Thymus (tissue), 14 donors: ENCODE measurements at places on chromosomes 16 and 17. TPM values are rescaled to one million over a fixed set of nuclear protein-coding genes. Genes with fewer than 3 reads are reported as not detected.

Gene TM4SF5
- 0.14 TPM for polyA plus RNA-seq

Gene TEKT1
- polyA plus RNA-seq: 0.25 TPM

Gene C16orf74
- 6.4 TPM for polyA plus RNA-seq

Gene PHKG2
- polyA plus RNA-seq: 53.8 TPM

Gene ZPBP2
- polyA plus RNA-seq: 0.11 TPM

Gene NME4
- polyA plus RNA-seq: 34.4 TPM

Gene CARD14
- polyA plus RNA-seq: 1.7 TPM

GRCh38 chr16:80433623-80434022, 107.2 kb upstream of the DYNLRB2 start:
- DNase-seq: no peak

DNA sequence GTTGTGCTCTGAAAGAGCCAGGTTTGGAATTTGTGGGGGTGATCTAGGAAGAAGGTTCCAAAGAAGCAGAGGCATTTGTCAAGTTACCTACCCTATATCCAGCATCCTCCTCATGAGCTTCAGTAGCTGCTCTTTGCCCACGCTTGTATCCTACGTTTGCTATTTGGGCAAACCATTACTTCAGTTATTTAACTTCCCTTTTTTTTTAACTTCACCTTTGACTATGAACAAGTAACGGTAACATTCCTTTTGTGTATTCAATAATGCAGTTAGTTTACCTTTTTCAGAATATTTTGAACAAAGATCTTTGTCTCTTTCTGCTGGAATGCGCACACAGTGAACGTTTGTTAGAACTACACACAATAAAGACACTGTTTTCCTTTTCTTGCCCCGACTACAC, 41.5 kb downstream of the CYB5B start:
- DNase-seq: no peak

- no peak for DNase-seq
These were observed 38.6 kb downstream of the SYNRG start for GRCh38 chr17:37570527-37571093.

GRCh38 chr17:42034059-42034458, 14.2 kb downstream of the NKIRAS2 start:
- no peak for DNase-seq

GRCh38 chr17:41049110-41049509, 2.0 kb upstream of the KRTAP2-1 start:
- DNase-seq: no peak

GRCh38 chr17:18186627-18186982, 3.0 kb downstream of the ALKBH5 start:
- no peak for DNase-seq

GRCh38 chr17:62565817-62566216, 61.7 kb upstream of the MRC2 start:
- DNase-seq: no peak

- no peak for DNase-seq
These were observed 2.3 kb upstream of the SLC16A11 start for GRCh38 chr17:7046127-7046724.

- DNase-seq: no peak
These were observed 244.1 kb upstream of the MON1B start for GRCh38 chr16:76946879-76947278.

DNA sequence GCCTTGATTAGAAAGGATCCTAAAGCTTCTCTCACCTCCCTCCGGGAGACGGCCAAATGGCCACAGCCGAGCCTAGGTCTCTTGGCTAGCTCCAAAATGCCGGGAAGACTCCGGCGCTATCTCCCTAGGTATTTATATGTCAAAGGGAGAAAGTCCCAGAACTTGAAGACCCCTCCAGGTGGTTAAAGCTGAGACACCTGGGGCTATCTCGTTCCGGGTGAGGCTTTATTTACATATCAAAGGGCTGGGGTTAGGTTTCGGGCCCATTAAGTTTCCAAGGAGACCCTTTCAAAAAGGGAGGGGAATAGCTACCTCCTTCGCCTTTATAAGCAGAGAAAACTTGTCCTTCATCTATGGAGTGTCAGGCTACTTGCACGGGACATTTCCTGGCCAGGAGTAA, 70.9 kb upstream of the KIFC3 start:
- no peak for DNase-seq

DNA sequence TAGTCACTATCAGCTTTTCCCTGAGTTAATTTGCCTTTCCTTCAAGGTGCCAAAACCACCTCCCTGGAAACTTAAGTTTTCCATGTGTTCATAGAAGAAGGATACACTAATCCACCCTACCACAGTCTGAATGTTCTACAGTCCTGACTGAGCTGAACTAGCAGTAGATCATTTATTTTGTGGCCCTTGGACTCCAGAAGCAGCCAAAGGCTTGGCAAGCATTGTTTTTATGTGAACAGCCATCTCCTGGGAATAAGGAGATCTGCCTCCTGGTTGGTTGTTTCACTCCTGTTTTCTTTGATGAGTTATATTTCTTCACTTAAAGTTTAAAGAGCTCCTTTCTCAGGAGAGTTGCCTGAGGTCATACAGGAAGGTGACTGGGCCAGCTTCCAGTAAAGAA, 634.6 kb upstream of the SOX9 start:
- DNase-seq: no peak

GRCh38 chr16:85707528-85708095, 18.9 kb upstream of the GINS2 start:
- no peak for DNase-seq

GRCh38 chr16:5001571-5001970, 32.2 kb downstream of the NAGPA start:
- DNase-seq: no peak
